ENCODE measurements at places on chromosomes 1 and 21.

GRCh38 chr1:19758227-19758830, 41.4 kb downstream of the TMCO4 start:
- no peak for DNase-seq

GRCh38 chr1:163176797-163177196, 25.9 kb downstream of the RGS5 start:
- DNase-seq: no peak

DNA sequence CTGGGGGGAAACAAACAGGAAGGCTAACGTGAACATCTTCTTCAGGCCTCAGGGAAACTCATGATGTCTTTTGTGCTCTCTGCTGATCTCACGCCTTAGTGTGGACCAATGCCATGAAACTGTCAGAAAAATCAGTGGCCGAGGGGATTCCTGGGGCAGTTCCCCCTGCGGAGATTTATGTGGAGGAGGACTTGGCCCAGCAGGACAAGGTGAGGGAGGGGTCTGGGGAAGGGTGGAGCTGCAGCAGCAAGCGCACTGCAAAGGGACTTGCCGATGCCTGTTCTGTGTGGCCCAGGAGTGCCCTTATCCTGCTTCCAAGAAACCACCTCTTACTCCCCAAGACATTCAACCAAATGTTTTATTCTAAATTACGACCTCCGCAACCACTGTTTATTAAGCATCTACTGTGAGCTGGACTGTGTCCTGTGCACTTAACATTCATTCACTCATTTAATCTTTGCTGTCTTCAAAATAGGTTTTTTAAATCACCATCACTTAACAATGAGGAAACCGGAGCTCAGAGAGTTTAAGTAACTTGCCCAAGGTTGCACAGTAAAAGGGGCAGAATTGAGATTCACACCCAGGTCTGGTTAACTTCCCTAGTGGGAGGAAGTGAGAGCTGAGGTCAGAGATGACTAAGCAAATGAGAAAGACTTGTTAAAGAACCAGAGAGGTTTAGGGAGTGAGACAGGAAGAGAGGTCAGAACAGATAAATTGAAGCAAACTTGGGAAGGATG, 49.7 kb downstream of the FHAD1 start:
- no peak for DNase-seq

DNA sequence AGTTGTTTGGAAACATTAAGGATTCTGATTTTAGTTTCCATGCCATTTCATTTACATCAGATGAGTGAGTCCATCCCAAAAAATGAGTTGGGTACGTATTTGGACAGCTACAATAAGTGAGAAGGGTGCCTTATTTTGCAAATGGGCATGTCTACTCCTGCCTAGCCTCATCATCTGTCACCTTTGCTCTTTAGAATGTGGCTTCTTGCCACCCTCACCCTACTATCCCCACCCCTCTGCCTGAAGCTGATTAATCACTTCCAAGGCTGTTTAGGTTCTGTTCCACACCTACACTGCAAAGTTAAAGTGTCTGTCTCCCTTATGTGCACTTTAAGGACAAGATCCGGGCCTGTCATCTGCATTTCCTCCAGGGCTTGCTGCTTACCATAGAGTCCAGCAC, 61.2 kb downstream of the ST6GALNAC5 start:
- no peak for DNase-seq

- DNase-seq: no peak
Measured at GRCh38 chr1:74053407-74053806, 144.6 kb downstream of the LRRIQ3 start.

Measured in activated CD8-positive, alpha-beta memory T cell treated with anti-CD3 and anti-CD28 coated beads for 24 hours (primary cell).